ENCODE measurements at places on chromosomes 7 and 10.
A peak's percentile ranks its signal among the peaks of the same experiment; 100 is the strongest.

DNA sequence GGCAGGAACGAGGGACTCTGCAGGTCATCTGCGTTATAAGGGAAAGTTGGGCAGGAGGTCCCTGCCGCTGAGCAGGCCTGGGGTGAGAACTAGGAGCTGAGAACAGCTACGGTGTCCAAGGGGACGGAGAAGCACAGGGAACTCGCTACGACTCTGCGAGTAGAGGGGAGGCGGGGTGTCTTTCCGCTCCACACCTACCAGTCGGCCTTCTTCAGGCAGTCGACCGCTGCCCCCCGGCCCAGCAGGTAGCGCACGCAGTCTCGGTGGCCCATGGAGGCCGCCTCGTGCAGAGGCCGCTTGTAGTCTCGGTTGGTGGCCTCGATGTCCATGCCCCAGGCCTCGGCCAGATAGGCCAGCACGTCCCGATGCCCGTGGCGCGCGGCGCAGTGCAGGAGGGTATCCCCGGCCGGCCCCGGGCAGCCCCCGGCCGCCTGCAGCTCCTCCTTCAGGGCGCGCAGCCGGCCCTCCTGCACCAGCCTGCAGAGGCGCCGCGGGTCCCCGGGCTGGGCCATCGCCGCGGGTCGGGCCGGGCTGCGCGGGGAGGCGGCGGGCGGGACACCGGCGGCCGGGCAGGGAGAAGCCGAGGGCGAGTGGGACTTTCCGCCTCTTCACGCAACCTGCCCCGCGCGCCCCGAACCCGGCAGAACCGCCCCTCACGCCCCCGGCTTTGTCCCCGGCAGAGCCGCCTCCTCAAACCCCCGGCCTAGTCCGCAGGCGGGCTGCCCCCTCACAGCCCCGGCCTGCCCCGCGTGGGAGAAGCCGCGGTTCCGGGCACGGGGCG is 660 bp downstream of the ANKRD16 start:
- DNase-seq, result peak; percentile 11

DNA sequence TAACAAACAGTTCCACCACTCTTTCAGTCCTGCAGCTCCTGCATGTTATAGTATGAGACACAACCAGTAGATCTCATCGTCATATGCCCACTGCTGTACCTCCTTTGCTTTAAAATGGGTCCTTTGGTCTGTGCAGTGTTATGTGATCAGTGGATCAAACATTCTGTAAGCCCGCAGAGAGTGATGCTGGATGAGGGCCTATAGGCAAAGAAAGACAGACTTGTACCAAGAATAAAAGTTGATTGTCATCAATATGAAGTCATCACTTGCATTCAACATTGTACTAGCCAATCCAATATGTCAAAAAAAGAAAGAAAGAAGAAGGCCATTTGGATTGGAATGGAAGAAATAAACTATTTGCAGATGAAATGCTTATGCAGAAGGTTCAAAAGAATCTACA is 79.8 kb upstream of the PHYHIPL start:
- DNase-seq, result no peak

- no peak for DNase-seq
Observed at GRCh38 chr7:142645777-142646176, 103.5 kb upstream of the PRSS1 start.

GRCh38 chr10:102411341-102412255 is 7.0 kb downstream of the PSD start:
- DNase-seq, result no peak

- no peak for DNase-seq
Observed at GRCh38 chr10:131739206-131739605, 161.6 kb upstream of the PPP2R2D start.

DNA sequence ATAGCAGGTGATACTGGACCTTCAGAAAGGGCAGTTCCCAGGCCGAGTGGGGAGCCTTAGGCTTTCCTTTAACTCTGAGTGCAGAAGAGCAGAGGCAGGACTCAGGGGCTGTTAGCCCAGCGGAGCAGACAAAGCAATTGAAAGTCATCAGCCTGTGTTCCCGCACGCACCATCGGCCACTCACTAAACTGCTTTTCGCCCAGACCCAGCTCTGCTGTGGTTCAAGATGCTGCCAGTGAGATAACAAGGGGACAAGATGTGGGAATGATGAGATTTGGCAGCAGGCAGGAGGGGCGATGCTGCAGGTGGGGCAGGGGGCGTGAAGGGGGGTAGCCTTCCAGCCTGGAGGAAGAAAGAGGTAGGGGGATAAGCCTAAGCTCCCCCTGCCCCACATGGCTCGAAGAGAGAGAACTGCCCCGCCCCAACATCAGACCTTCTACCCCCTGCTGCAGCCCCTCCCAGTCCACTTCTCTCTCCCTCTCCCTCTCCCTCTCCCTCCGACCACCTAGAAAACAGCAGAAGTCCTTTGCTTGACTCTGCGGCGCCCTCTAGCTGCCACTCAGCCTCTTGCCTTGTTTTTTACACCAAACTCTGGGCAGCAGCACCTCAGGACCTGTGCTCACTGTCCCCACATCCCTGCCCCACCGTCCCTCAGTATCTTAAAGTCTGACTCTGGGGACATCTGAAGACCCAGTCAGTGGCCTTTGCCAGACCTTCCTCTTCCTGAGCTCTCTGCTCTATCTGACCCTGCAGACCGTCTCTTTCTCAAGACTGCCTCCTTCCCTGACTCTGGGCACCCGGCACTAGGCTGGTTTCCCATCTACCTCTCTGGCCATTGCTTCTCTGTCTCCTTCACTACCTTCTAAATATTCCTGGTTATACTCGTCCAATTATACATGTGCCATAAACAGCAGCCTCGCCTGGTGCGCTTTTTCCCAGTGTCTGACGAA is 110.5 kb downstream of the C10orf105 start:
- peak; percentile 56 for DNase-seq

- DNase-seq, result no peak
Observed at GRCh38 chr10:1006573-1006972, 18.3 kb downstream of the GTPBP4 start.

DNA sequence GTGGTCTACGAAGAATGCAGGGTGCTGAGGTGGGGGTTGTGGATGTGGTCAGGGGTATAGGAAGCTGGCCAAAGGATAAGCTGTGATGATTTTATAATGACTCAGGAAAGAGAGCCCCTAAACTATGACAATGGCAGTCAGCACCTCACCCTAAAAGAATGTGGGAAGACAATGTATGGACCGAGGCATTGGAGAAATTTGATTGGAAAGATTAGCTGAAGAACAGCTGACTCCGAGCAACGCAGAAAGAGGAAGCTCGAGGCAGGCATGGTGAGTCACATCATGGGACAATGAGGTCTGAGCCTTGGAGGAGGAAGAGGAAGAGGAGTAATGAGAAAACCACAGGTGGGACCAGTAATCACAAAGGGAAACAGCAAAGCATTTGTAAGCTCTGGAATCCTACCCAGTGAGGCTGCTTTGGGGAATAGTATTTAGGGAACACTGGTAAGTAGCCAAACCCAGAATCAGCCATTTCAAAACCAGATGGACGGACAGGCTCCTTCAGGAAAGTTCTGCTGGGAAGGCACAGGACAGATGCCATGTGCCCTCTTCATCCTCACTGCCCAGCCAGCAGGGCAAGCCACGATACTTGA is 295.4 kb downstream of the PRPF18 start:
- DNase-seq, result peak; percentile 98

DNA sequence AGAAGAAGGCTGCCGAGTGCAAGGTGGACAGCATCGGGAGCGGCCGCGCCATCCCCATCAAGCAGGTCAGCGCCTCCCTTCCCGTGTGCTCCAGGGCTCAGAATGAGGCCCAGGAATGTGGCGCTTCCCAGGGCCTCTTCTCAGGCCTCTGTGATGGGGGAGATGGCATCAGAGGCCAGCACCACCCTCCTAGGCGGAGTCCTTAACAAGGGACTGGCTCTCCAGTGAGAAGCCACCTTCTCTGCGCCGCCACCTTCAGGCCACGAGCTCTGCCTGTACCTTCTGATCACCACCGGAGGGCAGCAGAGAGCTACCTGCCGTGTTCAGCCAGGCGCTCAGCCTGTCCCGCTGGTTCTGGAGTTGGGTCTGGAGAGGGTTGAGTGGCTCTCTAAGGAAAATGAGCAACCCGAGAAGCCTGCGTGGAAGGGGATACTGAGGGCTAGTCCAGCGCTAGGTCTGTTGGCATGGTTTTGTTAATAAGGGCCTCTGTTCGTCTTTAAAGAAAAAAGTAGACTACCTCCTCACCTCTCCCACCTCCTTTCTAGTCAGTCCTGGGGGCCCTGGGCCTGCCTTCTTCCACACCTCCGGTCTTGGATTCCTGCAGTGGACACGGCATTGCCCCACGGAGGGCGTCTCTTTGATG is 37.7 kb downstream of the AGAP3 start:
- DNase-seq, result peak; percentile 77

- DNase-seq, result peak; percentile 9
Observed at GRCh38 chr7:33143996-33144718, 14.8 kb downstream of the BBS9 start.

DNA sequence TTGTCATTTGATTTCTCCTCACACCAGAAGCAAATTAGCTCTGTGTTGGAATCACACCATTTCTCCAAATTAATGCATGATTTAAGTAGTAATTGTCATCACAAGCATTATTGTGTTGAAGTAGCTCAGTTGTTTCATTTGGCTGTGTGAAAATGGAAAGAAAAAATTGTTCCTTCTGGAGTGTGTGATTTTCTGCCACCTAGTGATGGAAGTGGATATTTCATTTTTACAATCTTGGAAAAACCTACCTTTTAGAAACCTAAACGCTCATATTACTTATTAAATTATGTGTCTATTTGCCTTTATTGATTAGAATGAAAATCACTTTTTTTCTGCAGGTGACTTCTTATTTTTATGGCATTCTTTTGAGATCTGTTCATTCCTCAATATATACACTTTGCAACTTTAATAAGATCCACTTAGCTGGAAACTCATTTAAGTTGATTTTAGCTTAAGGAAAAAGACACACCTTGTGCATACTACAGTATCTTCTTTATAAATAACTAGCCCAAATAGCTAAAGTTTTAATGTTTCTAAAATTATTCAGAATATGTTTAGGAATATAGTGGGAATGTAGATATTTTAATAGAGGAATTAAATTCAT is 50.0 kb downstream of the SRI start:
- peak; percentile 29 for DNase-seq

- DNase-seq, result no peak
Observed at GRCh38 chr7:77867537-77867865, 68.9 kb downstream of the PHTF2 start.

- no peak for DNase-seq
Observed at GRCh38 chr7:131100357-131101054, 227.2 kb upstream of the MKLN1 start.

- no peak for DNase-seq
Observed at GRCh38 chr7:24110056-24110455, 173.9 kb upstream of the NPY start.

DNA sequence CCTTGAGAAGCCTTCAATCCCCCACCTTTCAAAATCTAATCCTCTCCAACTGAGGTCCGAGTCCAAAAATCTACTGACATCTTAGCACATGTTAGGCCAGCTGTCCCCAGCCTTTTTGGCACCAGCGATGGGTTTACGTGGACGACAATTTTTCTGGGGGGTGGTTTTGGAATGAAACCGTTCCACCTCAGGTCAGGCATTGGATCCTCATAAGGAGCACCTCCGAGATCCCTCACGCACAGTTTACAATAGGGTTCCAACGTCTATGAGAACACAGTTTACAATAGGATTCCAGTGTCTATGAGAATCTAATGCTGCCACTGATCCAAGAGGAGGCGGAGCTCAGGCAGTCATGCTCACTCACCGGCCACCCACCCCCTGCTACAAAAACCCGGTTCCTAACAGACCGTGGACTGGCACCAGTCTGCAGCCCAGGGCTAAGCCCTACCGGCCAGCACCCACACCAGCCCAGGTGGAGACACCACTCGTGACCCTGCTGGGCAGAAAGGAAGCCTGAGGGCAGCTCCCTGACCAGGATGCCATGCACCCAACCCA is 107.6 kb downstream of the DIP2C start:
- DNase-seq, result no peak

DNA sequence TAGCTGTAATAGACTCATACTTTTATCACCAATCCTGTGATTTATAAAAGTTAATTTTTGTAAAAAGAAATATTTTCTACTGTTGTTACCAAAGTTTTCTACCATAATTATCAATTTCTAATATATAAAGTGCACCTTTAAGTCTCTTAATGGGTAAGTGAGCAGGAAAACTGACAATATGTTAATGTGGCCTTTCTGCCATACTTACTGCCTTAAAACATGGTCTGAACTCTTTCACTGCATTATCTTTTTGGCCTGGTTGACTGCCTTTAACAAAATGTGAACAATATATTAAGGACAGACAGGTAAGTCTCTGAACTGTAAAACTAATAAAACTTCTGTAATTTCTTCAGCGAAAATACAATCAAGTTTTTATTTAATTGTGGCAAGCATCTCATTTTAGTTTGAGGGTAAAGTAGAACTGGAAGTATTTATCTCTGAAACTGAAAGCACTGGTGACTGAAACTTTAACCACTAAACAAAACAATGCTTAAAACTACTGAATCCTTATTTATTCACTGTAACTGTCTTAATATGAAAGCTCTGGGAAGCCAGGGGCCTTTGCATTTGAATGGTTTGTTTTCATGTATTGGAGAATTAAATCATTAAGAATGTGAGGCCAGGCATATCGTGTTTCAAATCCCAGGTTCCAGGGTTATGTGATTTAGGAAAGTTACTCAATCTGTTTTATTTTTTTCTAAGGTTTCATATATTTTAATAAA is 948.8 kb upstream of the POT1 start:
- no peak for DNase-seq

DNA sequence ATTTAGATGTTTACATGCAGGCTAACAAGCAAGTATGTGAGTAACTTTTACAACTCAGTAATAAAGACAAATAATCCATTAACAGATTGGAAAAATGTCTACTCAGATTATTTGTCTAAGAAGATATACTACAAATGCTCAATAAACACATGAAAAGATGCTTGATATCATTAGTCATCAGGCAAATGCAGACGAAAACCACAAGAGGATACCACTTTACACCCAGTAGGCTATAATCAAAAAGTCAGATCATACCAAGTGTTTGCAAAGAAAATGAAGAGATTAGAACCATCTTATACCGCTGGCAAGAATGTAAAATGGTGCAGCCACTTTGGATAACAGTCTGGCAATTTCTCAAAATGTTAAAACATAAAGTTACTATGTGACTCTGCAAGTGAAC is 84.1 kb downstream of the MALSU1 start:
- DNase-seq, result peak; percentile 27
